ENCODE measurements at places on chromosomes 1 and 21.

DNA sequence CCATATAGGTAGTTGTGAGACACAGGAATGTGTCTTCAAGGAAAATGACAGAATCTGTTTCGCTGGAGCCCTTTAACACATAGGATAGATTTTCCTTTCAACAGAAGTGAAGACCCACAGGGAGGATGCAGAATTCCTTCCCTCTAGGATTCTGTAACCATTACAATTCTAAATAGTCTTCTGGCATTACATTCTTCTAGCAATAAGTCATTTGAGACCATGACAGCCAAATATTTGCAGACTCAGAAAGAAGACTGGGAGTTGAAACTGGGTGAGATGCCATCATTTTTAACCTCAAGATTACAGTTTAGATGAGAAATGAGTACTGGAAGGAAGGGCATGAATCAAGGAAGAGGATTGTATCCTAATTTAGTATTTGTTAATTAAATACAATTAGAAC lies 61.6 kb downstream of the ZBTB18 start:
- no peak for DNase-seq

GRCh38 chr1:159090286-159091179 lies 14.0 kb upstream of the AIM2 start:
- no peak for DNase-seq

DNA sequence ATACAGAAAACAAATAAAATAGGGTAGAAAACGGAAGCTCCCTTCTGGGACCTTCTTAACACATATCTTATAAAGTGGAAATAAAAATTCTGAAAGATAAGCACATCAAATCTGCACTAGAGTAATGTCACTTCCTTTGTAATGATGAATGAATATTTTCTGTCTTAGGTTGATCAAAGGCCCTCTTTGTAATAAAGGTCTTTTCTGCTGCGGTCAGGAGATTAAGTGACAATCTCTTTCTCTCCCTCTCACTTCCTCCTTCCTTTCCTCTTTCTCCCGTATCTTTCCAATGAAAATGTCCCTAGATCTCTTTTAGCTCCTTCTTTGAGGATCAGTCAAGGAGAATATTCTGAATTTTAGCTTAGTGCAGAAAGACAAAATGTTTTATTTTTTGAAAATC lies 33.8 kb downstream of the TMCO1 start:
- no peak for DNase-seq

GRCh38 chr1:43919906-43920305 lies 13.7 kb upstream of the ARTN start:
- DNase-seq = no peak

GRCh38 chr1:54253480-54253879 lies 53.5 kb downstream of the MRPL37 start:
- DNase-seq = no peak

DNA sequence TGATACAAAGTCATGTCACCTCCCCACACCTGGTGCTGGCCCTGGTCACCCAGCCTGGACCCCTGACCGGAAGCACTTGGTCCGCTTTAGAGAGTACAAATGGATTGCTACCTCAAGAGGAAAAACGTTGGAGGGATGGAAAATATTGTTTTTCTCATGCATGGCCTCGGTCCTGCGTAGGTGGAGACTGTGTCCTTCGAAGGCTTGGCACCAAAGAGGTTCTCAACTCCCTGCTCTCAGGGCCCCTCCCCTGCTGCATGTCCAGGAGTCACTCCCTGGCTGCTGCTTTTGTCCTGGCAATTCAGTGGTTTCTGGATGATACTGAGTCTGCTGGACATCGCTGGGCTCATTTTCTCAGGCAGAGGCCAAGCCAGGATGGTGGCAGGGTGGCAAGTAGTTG lies 529.8 kb downstream of the KIF26B start:
- DNase-seq = no peak

DNA sequence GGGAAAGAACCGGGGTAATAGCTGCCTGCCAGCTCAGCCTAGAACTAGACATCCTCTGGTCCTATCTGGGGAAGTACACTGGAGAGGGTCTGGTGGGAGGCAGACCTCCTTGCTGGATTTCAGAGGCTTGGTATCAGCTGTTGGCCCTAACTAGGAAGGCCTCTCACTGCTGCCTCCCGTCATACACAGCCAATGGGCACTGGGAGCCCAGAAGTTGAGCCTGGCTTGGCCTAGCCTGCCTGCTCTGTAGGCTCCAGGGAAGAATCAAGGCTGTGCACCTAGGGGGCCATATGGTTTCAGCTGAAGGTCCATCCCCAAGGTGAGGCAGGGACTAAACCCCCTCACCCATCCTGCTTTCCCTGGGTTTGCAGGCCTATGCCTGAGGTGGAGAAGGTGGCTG lies 4.3 kb upstream of the MUTYH start:
- no peak for DNase-seq

- no peak for DNase-seq
These were observed 24.1 kb upstream of the NFASC start for GRCh38 chr1:204846546-204846945.

- no peak for DNase-seq
These were observed 89.4 kb downstream of the TBX15 start for GRCh38 chr1:118898712-118899111.

GRCh38 chr1:95561346-95561745 lies 327.3 kb downstream of the RWDD3 start:
- DNase-seq = no peak

Measured in GM23338 (cell line).